ENCODE measurements at places on chromosomes 1 and 21.

DNA sequence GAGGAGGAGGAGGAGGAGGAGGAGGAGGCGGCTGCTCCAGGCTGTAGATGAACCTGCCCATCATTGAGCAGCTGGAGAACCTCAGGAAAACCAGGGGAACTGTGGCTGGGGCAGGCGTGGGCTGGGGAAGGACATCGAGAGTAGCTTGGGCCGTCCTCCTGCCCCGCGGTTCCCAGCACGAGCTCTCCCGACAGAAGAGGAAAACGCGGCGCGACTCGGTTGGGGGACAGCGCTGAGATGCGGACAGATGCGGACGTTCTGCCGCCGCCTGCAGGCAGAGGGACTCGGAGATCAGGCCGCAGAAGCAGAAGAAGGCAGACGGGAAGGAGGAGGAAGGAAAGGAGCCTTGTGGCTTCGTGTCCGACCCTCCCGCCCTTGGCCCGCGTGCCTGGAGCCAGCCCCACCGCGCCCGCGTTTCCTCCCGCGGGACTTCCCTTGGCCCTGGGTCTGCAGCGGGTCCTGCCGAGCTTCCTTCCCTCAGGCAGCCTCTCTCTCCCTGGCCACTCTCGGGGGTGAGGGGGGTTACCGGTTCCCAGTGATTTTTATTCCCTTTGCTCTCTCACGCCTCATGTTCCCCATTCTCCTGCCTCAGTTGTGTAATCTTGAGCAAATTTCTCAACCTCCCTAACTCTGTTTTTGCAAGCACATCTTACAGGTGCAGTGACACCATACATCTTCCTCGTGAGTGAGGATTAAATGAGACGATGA lies 1.7 kb upstream of the TNFRSF9 start:
- DNase-seq, result peak; percentile 10

DNA sequence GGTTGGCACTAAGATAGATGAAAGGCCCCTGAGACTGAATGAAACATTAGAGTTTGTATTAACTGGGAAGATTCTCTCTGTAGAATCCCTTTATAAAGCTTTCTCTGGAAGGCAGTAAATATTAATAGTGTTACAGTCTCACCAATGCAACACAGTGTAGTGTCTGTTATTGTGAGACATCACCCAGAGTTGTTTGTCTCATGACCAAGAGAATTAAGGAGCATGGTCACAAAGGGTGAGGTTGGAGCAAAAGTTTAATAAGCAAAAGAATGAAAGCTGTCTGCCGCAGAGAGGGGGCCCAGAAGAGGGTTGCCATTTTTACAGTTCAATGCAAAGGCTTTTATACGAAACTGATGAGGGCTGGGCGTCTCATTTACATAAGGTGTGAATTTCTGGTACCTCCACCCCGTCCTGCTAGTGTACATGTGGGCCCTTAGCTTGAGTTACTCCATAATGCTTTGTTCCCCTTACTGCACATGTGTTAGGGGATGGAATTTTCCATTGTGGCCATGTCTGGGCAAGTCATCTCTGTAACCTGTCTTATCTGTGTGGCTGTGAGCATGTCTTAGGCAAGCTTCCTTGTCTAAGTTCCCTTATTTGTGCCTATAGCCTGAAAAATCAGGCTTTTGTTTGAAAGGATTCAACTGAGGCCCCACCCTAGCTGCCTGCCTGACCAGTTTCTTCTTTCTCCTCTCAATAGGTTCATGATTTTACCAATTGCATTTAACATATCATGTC lies 184.1 kb downstream of the RASAL2 start:
- no peak for DNase-seq

DNA sequence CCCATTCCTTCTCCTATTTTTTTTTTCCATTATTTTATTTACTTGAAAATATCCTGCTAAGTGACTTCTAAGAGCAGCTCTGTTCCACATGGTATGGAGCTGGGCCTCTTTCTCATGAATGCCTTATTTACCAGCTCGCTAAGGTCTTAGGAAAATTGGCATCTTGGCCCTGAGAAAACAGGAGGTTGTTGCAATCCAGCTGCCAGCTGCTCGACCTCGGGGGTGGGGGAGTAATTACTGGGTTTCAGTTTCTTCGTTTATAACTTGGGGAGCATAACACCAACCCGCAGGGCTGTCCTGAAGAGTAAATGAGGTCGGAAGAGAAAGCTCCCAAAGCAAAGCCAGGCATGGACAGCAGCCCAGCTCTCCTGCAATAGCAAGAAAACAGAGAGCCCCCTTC lies 176.3 kb downstream of the AJAP1 start:
- no peak for DNase-seq

GRCh38 chr1:229480495-229480894 lies 27.6 kb downstream of the NUP133 start:
- no peak for DNase-seq

DNA sequence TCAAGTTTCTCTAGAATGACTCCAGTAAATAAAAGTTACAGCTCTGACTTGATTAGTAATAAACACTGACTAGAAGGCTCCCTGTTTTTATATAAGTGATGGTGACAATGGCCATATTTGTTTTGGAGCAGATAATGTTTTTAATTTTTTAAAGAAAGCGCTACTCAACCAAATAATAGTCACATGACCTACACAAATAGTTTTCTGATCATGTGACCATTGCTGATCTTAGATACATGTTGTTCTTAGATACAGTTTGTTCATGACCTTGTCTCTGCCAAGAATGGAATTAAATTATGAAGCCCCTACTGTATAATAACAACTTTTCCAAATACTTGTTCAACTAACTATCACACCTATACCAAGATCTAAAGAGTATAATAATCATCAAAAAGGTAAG lies 22.3 kb upstream of the CLDN8 start:
- DNase-seq, result no peak

- DNase-seq, result no peak
These were observed 13.5 kb upstream of the RNF186 start for GRCh38 chr1:19828546-19828945.
